Left lung (tissue), 14 donors: ENCODE measurements at places on chromosomes 16 and 17. TPM values are rescaled to one million over a fixed set of nuclear protein-coding genes. Genes with fewer than 3 reads are reported as not detected.

MGAT5B gene
- 1.2 TPM for total RNA-seq

PIRT gene
- not detected for total RNA-seq

CFAP97D1 gene
- total RNA-seq = not detected

PSMD12 gene
- 56.6 TPM for total RNA-seq

TMIGD1 gene
- not detected for total RNA-seq

ABCA6 gene
- 12.4 TPM for total RNA-seq

DNA sequence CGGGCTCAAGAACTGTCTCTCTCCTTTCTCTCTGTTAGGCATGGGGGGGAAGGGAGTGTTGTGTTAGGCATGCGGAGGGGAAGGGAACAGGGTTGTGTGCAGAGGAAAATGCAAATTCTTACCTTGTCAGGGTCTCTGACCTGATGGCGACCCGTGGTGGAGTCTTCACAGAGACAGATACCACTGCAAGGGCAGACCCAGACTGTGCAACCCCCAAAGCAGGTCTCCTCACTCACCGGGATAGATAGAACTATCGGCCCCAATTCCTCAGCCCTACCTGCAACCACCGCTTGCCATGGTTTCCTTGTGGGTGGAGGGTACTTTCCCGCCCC lies 9.6 kb upstream of the MPP2 start:
- no peak overlapping the region for H3K4me3 ChIP-seq
- H3K4me1 ChIP-seq = peaks cover 5% of the 10 kb centered on the region
- no peak overlapping the region for H3K27ac ChIP-seq
- DNase-seq = no peak
- no peaks in the 10 kb centered on the region for H3K27me3 ChIP-seq

- H3K36me3 ChIP-seq = no peaks in the 10 kb centered on the region
- H3K4me3 ChIP-seq = no peak overlapping the region
- no peaks in the 10 kb centered on the region for H3K27me3 ChIP-seq
- H3K27ac ChIP-seq = no peak overlapping the region
- DNase-seq = no peak
- H3K4me1 ChIP-seq = no peaks in the 10 kb centered on the region
Measured at GRCh38 chr17:31787857-31788570, 71.0 kb downstream of the COPRS start.

DNA sequence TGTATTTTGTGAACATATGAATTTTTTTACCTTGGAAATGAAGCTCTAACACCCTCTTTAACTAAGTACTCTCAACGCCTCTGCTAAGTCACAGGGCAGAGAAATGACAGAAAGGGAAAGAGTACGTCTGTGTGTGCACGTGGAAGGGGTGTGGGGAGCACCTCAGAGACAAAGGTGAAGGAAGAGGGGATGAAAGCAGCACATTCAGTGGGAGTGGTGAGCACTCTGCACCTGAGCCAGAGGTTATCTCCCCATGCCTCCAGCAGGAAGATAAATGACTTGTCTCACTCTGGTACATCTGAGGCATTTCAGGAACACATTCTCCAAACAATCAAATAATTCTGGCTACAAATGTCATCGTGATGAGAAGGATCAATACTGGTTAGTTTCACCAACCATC lies 15.0 kb downstream of the GNA13 start:
- no peak overlapping the region for H3K4me3 ChIP-seq
- H3K27ac ChIP-seq = peak overlapping the region; percentile 55
- H3K36me3 ChIP-seq = peaks cover 33% of the 10 kb centered on the region
- no peaks in the 10 kb centered on the region for H3K27me3 ChIP-seq
- DNase-seq = no peak
- peaks cover 12% of the 10 kb centered on the region for H3K4me1 ChIP-seq

DNA sequence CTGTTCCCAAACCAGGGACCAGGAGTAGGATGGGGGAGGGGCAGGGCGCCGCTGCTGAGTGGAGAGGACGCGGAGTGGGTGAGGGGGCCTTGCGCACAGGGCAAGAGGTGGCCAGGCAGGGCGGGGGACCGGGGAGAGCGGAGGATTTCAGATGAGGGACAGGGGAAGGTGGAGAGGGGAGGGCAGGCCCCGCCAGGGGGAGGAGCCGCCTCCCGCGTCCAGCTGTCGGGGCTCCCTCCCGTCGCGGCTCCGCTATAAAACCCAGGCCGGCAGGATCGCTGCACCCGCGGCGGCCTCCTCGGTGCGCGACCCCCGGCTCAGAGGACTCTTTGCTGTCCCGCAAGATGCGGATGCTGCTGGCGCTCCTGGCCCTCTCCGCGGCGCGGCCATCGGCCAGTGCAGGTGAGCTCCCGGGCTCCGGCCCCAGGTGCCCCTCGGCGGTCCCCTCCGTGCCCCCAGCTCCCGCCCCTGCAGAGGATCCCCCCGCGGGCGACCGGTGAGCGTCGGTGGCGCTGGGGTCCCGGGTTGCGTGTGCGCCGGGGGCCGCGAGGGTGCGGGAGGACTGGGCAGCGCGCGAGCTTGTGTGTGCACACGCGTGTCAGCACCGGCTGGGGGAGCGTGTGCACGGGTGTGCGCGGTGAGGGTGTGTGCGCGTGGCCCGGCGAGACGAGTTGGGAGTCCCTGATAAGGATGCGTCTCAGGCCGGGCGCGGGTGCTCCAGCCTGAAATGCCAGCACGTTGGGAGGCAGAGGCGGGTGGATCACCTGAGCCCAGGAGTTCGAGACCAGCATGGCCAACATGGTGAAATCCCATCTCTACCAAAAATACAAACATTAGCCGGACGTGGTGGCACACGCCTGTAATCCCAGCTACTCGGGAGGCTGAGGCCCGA lies at the start of gene CA4:
Gene CA4, plus strand, starts transcription at position 283 of the 892 bp plus-strand sequence. Its CDS starts 62 bp downstream, at position 345.
- H3K4me3 ChIP-seq = peak within 1 kb of the TSS; percentile 52
- H3K36me3 ChIP-seq = no peaks in the 10 kb centered on the region
- no peak for DNase-seq
- peaks cover 83% of the 10 kb centered on the region for H3K27me3 ChIP-seq
- H3K4me1 ChIP-seq = peaks cover 95% of the 10 kb centered on the region

DNA sequence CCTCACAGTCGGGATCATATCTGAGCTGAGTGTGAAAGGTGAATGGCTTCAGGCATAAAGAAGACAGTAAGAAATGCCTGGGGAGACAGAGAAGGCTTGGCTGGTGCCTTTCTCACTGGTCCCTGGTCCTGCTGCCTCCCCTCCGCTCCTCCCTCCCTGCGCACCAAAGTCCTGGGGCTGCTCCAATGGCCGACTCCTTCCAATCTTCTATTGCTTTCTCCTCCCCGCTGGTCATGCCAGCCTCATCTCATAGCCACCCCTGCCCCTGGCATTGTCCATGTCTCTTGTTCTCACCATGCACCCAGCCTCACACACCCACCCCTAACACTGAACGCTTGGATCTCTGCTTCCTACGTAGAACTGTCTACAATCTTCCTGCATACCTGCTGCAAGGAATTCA lies 18.0 kb downstream of the TLE7 start:
- no peak for DNase-seq
- no peaks in the 10 kb centered on the region for H3K36me3 ChIP-seq
- H3K27ac ChIP-seq = no peak overlapping the region
- no peaks in the 10 kb centered on the region for H3K4me1 ChIP-seq
- H3K4me3 ChIP-seq = no peak overlapping the region

DNA sequence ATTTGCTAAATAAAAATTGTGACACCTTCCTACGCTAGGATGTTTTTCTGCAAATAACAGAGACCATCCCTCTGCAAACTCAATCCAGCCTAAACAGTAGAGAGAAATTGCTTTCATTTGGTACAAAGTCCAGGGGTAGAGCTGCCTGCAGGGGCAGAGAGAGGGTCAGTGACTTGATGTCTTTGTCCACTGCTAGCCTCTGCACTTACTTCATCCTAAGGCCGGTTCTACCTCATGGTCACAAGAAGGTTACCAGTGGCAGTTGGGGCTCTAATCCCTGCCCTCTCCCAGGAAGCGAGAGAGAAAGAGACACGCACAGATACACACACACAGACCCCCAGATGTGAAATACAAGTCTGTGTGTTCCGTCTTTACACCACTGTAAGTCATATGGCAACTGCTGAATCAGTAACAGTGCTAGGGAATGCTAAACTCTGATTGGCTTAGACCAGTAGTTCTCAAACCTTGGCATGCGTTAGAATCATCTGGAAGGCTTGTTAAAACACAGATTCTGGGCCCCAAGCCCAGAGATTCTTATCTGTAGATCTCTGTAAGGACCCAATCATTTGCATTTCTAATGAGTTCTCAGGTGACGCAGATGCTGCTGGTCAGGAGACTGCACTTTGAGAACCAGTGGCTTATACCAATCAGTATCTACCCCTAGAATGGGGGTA lies 13.1 kb upstream of the LPCAT2 start:
- H3K4me3 ChIP-seq = no peak overlapping the region
- DNase-seq = no peak
- H3K27ac ChIP-seq = peak overlapping the region; percentile 48

GRCh38 chr17:64155129-64155528 lies 25.2 kb upstream of the ERN1 start:
- H3K36me3 ChIP-seq = no peaks in the 10 kb centered on the region
- no peak for DNase-seq
- no peak overlapping the region for H3K4me3 ChIP-seq
- H3K27ac ChIP-seq = no peak overlapping the region
- H3K27me3 ChIP-seq = no peaks in the 10 kb centered on the region

DNA sequence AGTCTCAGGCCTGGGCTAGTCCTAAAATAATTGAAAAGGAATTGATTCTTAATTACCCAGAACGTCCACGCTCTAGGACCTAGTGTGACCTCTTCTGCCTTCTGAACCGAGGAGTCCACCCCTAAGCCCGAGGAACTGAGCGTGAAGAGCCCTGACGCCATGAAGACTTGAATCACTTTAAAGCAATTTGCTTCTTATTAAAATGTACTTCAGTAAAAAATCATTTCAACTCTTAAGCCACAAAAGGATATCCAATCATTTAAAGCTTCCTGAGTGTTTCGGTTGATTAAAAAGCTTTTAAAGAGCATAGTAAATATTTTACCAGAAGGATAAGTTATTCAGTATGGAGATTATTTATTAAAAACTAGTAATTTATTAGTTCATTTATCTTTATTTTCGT lies 11.6 kb downstream of the HSBP1 start:
- H3K36me3 ChIP-seq = no peaks in the 10 kb centered on the region
- no peak overlapping the region for H3K4me3 ChIP-seq
- peaks cover 7% of the 10 kb centered on the region for H3K4me1 ChIP-seq
- H3K27me3 ChIP-seq = no peaks in the 10 kb centered on the region
- H3K27ac ChIP-seq = no peak overlapping the region
- DNase-seq = no peak

DNA sequence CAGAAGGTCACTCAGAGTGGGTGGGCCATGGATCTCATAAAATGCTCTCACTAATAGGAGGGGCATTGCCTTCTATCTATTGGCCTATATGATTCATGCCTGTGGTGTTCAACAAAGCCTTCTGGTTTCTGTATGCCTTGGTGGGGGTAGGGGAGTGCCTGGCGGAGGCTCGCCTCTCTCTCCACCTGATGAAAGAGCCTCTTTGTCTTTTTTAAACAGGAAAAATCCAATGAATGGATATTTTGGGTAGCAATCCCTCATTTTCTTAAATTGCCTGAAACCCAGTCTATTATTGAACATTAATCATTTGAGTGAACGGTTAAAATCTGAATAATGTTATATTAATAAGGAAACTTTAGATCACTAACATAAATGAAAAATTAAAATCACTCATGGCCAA lies 90.6 kb downstream of the TOX3 start:
- no peak overlapping the region for H3K4me3 ChIP-seq
- H3K27me3 ChIP-seq = no peaks in the 10 kb centered on the region
- DNase-seq = no peak
- no peaks in the 10 kb centered on the region for H3K36me3 ChIP-seq

- peaks cover 100% of the 10 kb centered on the region for H3K36me3 ChIP-seq
- no peak overlapping the region for H3K4me3 ChIP-seq
- no peak for DNase-seq
- peaks cover 4% of the 10 kb centered on the region for H3K4me1 ChIP-seq
- no peak overlapping the region for H3K27ac ChIP-seq
Measured at GRCh38 chr17:42586514-42587230, 9.1 kb upstream of the PSMC3IP start.

DNA sequence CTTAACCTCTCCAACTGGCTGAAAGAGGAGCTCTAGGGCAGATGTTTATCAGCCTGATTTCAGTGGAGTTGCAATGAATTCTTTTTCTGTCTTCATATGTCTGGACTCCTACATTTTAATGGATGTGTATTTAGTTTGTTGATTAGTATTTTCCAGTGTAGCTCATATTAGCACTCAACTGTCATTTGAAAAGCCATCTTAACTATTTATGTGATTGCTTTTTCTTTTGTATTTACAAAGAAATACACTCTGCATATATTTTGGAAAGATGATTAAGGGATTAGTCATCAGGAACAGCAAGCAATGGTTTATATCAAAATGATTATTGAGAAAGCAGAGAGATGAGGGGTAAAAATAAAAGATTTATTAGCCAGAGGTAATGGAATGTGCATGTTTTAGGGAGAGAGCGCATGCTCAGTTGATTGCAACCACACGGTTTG lies 71.1 kb downstream of the WWOX start:
- no peaks in the 10 kb centered on the region for H3K4me1 ChIP-seq
- H3K27me3 ChIP-seq = no peaks in the 10 kb centered on the region
- H3K27ac ChIP-seq = no peak overlapping the region
- no peak overlapping the region for H3K4me3 ChIP-seq
- DNase-seq = no peak

GRCh38 chr16:81593481-81593880 lies 148.9 kb downstream of the CMIP start:
- peaks cover 13% of the 10 kb centered on the region for H3K4me1 ChIP-seq
- no peaks in the 10 kb centered on the region for H3K27me3 ChIP-seq
- no peak for DNase-seq
- H3K36me3 ChIP-seq = no peaks in the 10 kb centered on the region
- no peak overlapping the region for H3K27ac ChIP-seq
- no peak overlapping the region for H3K4me3 ChIP-seq

GRCh38 chr17:28334171-28334570 lies 1.1 kb downstream of the IFT20 start:
- no peak for DNase-seq
- H3K27ac ChIP-seq = peak overlapping the region; percentile 97
- no peaks in the 10 kb centered on the region for H3K36me3 ChIP-seq
- H3K4me1 ChIP-seq = peaks cover 24% of the 10 kb centered on the region
- H3K27me3 ChIP-seq = no peaks in the 10 kb centered on the region

DNA sequence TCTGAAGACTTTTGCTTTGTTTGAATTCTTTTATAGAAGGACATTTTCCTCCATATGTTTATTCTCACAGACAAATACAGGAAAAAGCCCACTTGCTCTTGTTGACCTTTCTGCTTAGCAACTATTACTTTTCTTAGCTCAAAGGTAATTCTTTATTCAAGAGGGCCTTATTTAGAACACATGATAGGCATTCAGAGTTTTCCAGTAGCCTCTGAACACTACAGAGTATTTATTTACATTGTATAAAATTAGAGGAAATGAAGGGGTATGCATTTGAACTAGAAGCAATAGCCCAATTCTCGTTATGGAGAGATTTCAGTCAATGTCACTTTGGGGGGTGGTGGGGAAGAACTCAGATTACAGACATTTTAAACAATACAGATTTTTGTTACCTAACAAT lies 581.7 kb downstream of the KCNJ2 start:
- H3K27me3 ChIP-seq = no peaks in the 10 kb centered on the region
- H3K36me3 ChIP-seq = no peaks in the 10 kb centered on the region
- no peak overlapping the region for H3K27ac ChIP-seq
- no peak overlapping the region for H3K4me3 ChIP-seq
- DNase-seq = no peak

- no peaks in the 10 kb centered on the region for H3K4me1 ChIP-seq
- no peaks in the 10 kb centered on the region for H3K36me3 ChIP-seq
- DNase-seq = no peak
- H3K27ac ChIP-seq = no peak overlapping the region
- H3K4me3 ChIP-seq = no peak overlapping the region
Measured at GRCh38 chr16:5665834-5666233, 568.2 kb upstream of the EEF2KMT start.
